Head of caudate nucleus (tissue), 42 donors: ENCODE measurements at places on chromosomes 5 and 9.

DNA sequence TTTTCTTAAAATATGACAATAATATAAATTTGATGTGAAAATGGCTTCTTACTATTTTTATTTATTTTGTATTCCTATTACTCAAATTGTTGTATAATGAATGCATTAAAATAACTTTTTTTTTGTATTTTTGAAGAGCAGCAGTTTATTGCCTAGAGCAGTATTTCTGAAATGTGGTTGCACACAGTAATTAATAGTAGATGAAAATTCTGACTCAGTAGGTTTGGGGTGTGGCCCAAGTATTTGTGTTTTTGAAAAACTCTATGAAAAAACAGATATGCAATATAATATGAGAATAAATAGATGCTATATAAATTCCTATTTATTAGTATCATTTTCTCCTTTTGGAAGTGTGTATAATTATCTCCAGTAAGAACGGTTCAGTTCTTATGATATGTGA is 2225.3 kb upstream of the C9orf72 start:
- DNase-seq: no peak

DNA sequence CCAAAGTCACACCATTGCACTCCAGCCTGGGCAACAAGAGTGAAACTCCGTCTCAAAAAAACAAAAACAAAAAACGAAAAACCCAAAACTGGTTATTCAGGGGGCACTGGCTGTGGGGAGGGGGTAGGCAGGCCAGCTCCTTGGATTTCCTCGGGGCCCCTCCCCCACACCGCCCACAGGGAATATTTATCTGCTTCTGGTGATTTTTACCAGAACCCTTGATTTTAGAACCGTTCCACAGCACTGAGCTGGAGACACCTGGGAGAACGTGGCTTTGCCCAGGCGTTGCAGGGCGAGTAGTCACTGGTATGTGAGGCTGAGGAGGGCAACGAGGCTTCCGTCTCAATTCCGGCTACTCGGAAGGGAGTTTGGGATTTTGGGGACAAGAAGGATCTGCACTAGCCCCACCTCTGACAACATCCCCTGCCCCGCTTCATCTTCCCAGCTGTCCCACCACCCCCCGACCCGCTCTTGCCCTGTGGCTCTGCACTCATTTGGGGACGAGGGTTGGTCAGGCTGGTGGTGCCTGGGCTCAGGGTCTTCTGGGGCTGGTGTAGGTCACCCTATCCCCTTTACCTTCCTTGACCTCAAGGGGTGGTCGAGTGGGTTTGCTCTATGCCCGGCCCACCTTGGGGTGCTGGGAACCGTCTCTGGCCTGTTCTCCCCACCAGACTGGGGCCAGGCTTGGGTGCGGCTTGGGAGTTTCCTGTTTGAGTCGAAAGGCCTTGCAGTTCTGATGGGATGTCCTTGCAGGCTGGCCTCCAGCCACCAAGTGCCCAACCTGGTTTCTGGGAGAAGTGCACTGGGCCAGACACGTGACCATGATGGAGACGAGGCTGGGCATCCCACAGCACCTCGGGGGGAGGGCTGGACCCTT is 3.5 kb downstream of the AHRR start:
- no peak for DNase-seq

- no peak for DNase-seq
These were observed 231.9 kb downstream of the NDUFS4 start for GRCh38 chr5:53792338-53792737.

DNA sequence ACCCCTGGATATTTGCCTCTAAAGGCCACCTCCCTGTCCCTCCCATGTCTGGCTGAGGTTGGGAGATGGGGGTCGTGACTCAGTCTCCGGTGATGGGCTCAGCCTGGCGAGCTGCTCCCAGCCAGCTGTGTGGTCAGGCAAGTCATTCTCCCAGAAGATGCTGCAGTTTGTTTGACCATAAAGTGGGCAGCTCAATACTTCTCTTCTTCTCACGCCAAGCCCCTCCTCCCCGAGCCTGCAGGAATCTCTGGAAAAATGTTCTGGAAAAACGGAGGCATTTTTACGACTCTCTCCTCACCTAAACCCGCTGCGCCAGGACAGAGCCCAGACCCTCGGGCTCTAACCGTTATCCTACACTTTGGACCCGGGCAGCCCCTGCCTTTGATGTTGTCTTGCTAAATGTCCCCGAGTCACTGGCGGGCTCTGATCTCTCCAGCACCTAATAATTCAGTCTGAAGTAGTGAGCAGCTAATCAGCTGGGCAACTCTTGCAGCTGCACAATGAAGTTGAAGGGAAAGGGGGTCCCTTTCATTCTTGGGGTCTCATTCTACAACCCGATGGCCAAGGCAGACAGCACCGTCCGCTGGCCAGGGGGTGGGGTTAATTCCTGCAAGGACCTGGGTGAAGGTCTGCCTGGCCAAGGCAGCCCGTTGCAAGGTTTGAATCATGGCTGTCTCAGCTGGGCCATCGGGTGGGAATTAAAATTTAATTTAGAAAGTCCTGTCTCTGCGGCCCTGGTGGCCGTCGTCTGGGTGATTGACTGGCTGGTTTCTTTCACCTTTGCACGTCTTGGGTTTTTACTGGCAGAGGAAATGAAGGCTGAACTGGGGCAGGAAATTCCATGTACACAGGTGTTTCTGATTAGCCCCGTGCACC is 12.3 kb downstream of the DCANP1 start:
- no peak for DNase-seq

DNA sequence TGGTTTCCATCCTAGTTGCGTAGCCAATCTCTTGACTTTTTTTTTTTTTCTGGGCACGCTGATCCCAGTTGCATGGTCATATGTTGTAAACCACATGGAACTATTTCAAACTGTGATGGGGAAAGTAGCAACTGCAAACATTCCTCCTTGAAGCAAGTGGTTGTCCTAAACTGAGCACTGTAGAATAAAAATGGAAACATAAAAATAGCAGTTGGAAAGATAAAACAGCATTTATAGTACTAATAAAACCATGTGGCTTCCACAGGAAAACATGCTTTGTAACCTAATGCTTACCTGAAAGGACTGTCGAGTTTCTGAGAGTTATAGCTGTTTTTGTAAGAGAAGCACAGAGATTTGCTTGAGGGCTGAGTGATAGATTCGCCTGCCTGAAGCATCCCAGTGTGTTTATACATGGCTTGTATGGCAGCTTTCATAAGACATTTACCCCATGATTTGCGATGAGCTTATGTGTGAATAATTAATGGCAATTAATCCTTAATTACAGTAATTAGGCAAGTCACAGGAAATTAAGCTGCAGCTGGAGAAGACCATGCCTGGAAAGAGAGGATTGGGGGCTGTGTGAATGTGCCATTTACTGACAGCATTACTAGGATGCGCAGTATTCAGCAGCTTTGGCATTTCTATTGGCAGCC is 136.5 kb downstream of the PBX3 start:
- DNase-seq: no peak

DNA sequence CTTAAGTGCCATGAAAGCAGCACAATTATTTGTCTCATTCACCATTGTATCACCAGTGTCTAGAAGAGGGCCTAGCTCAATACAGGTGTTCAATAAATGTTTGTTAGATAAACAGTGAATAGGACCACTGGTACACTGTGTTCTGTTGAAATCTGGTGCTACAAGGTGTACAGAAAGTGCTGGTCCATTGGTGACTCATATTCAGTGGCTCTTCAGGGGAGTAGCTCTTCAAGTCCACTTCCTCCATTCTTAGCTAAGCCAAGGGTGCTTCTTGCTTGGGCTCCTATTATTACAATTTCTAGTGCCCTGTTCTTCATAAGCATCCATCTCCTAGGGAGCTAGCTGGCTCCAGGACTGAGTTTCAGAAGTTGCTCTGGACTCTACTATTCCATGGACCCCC is 6.4 kb upstream of the FCHO2 start:
- DNase-seq: no peak

GRCh38 chr5:35826554-35826953 is 30.1 kb upstream of the IL7R start:
- no peak for DNase-seq

GRCh38 chr5:133251296-133252132 is 199.7 kb downstream of the HSPA4 start:
- DNase-seq: no peak

GRCh38 chr9:76451234-76451633 is 7.7 kb upstream of the GCNT1 start:
- no peak for DNase-seq

DNA sequence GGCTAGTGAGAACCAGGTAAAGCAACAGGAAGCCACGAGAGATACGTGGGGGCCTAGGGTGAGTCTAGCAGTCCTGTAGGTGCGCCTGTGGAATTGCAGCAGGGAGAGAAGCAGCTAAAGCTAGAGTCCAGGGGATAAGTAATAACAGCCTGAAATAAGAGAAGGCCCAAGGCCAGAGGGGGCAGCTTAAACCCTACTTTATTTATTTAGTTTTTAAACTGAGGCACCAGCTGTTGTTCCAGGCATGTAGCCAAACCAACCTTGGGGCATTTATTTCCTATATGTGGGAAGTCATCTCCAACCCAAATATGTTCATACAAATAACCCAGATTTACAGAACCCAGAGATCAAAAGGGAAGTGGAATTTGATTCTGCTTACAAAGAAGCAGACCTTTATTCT is 93.5 kb downstream of the GLDC start:
- DNase-seq: no peak

- no peak for DNase-seq
These were observed 8.8 kb upstream of the ADRB2 start for GRCh38 chr5:148817606-148818005.

- no peak for DNase-seq
These were observed 26.4 kb upstream of the ADAMTSL1 start for GRCh38 chr9:18447541-18447940.

DNA sequence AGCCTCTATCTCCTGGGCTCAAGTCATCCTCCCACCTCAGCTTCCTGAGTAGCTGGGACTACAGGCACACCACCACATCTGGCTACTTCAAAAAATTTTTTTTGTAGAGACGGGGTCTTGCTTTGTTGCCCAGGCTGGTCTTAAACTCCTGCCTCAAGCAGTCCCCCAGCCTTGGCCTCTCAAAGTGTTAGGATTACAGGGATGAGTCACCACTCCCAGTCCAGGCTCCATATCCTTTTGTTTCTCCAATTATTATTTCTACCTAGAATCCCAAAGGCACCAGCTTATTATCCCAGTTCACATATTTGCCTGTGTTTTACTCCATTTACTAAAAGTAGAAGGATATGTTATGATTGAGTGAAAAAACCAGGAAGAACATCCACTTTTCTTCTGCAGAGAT is 84.9 kb downstream of the TEK start:
- no peak for DNase-seq

DNA sequence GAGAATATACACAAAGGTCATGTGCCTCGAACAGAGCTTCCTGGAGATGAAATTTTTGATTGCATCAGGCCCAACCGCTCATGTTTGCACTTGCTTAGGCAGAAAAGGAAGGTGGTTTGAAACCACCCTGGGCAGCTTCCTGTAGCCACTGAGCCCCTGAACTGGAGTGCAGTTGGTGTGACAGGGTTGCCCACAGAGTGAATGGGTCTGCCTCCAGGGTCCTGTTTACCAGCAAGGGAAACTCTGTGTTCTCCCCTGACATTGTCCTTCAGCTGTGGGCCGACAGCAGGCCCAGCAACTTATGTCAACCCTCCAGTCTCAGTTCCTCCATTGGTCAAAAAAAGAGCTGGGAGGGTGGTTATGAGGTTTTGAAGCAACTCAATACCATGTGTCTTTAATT is 289.6 kb downstream of the KIF4B start:
- DNase-seq: no peak

- no peak for DNase-seq
These were observed 210.3 kb downstream of the FANCC start for GRCh38 chr9:95107001-95107749.

DNA sequence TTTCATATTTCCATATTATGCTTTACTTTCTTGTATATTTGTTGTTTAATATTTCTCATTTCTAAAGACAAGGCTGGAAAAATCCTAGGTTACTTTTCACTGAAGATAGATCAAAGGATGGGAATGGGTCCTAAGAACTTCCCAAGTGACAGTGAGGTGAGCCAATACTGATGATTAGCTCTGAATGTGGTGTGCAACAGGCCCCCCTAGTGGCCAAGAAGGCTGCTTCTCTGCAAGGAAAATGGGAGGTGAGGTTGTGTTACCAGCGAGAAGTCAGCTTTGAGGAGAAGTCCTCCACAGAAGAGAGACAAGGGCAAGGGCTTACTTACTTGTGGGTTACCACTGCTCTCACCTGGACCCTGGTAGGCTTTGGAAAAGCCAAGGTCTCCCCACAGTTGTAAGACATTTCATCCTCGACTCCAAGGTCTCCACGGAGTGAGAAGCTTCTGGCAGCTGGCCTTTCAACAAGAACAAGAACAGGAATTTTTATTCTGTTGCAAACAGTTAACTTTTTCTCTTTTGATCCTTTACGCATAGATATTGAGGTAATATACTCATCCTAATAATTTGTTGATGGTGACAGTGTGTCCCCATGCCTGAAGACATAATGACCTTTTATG is 69.9 kb downstream of the MAMDC2 start:
- peak; percentile 23 for DNase-seq

DNA sequence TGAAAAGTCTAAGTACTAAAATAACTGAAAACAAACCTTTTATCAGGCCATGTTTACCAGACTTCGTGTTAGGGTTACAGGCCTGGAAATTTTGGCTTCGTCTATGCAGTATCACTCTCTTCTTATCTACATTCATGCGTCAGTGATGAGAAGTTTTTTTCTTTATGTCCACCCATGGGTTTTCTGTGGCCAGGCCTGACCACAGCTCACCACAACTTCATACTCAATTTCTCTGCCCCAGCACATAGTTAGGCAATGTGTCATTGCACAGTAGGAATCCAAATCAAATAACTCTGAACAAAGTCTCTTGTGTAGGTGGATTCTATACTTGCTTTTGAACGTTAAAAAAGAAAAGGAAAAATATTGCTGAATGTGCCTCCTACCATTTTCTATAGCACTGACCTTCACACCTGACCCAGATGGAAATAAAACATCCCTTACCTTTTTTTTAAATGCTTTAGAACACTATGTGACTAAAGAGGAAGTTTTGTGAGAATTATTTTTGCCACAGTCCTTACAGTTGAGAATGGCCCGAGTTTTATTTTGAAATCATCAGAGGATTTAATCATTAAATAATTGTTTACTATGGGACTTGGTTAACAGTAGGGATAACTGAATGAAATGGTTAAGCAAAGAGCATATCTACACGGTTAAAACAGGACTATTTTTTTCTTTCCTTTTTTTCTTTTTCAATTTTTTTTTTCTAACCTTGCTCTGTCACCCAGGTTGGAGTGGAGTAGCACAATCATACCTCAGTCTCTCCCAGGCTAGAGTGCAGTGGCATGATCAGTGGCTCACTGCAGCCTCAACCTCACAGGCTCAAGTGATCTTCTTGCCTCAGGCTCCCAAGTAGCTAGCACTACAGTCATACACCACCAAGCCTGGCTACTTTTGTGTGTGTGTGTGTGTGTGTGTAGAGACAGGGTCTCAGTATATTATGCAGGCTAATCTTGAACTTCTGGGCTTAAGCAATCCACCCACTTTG is 1247.0 kb upstream of the ACO1 start:
- no peak for DNase-seq

GRCh38 chr5:149412783-149413476 is 33.8 kb upstream of the IL17B start:
- DNase-seq: no peak

GRCh38 chr5:1553539-1554409 is 30.0 kb upstream of the LPCAT1 start:
- DNase-seq: no peak

GRCh38 chr9:77851882-77852595 is 179.6 kb downstream of the GNAQ start:
- DNase-seq: no peak
